ENCODE measurements at places on chromosomes 5 and 9.

GRCh38 chr5:166551384-166551783 is 1740.1 kb upstream of the WWC1 start:
- DNase-seq, result no peak

- DNase-seq, result no peak
Measured at GRCh38 chr5:16827755-16828154, 108.3 kb downstream of the MYO10 start.

DNA sequence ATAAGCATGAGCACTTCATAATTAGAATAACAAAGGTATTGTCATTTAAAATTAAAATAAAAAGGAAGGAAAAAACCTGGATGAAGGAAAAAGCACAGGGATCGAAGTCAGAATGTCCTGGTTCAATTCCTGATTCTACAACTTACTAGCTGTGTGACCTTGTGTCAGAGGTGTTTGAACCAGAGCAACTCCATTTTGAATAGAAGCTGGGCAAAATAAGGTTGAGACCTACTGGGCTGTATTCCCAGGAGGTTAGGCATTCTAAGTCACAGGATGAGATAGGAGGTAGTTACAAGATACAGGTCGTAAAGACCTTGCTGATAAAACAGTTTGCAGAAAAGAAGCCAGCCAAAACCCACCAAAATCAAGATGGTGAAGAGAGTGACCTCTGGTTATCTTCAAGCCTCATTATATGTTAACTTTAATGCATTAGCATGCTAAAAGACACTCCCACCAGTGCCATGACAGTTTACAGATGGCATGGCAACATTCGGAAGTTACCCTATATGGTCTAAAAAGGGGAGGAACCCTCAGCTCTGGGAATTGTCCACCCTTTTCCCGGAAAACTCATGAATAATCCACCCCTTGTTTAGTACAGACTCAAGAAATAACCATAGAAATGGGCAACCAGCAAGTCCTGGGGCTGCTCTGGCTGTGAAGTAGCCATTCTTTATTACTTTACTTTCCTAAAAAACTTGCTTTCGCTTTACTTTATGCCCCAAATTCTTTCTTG is 412.7 kb downstream of the PIK3R1 start:
- DNase-seq, result no peak

- DNase-seq, result no peak
Measured at GRCh38 chr9:130634191-130634768, 30.1 kb upstream of the PRDM12 start.

DNA sequence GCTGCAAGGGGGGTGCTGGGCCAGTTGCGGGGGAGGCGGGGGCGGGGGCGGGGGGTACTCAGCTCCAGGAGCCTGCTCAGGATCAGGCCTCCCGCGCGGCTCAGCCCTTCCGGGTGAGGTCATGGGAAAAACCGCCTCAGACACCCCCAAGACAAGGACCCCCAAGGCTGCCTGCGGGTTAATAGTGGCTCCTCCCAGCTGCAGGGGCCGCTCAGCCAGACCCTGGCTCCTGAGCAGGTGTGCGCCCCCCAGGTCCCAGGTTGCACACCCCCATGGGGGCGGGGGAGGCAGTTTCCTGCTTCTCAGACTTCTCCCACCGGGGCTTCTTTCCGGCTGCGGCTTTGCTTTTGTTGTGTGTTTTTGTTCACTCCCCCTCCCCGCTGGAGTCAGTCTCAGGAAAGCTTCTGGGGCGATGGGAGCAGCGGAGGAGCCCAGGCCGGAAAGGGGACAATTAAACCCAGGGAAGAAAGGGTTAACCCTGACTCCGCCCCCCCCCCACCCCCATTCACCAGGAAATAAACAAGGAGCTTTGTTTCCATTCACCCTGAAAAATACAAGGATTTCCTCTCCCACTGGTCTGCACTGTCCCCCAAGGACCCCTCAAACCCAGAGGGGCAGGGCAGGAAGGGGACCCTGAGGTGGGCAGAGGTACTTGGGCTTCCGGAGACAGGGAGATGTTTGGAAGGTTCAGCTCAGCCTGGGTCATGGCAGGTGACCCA is 42.3 kb upstream of the NOTCH1 start:
- DNase-seq, result no peak
